ENCODE measurements at places on chromosomes 6 and 20. TPM values are rescaled to one million over a fixed set of nuclear protein-coding genes. Genes with fewer than 3 reads are reported as not detected.

The TSHZ2 gene
- 0.36 TPM for total RNA-seq

The PLCG1 gene
- total RNA-seq: 159 TPM

The C6orf15 gene
- total RNA-seq: not detected

The PSMB9 gene
- 41.5 TPM for total RNA-seq

Measured in Panc1 (cell line).